CD4-positive, alpha-beta T cell treated with Interleukin-21 for 1 hour (primary cell): ENCODE measurements at places on chromosomes 6 and 20.

DNA sequence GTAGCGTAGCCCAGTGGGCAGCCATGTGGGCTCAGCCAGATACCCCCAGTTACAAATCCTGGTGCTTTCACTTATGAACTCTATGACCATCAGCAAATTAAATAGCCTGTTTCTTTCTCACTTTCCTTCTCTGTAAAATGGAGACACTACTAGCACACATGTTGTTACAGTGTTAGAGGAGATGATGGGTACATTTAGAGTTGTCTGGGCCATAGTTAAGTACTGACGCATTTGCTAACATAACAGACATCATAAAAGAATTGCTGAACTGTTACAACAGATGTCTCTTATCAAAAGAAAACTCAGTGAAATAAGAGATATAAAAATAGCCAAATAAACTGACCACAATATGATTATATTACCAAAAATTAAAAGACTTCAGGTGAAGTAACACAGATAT is 69.9 kb upstream of the DOK5 start:
- no peak for DNase-seq

DNA sequence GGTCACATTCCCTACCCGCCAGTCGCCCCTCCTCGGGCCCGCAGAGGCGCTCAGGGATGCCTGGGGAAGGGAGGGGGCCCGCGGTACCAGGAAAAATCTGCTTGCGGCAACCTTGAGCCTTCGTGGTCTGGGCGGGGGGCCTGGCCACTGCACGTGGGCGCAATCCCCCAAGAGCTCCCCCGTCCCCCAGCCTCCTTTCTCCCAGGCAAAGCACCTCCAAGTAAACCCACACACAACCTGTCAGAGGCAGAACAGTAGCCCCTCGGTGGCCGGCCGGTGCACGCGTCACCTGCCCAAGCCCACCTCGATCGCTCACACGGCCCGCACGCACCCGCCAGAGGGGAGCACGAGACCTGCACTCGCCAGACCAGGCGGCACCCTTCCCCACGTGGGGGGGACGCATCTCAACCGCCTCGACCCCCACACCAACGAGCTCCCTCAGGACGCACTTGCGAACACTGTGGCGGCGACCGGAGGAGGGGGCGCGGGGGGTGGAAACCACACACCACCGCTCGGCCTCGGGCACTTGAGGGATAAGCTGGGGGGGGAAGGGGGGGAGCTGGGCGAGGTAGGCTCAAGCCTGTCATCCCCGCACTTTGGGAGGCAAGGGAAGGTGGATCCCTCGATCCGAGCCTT is 1955.7 kb upstream of the DEFB115 start:
- no peak for DNase-seq

GRCh38 chr6:114061116-114061515 is 90.2 kb upstream of the HDAC2 start:
- no peak for DNase-seq

DNA sequence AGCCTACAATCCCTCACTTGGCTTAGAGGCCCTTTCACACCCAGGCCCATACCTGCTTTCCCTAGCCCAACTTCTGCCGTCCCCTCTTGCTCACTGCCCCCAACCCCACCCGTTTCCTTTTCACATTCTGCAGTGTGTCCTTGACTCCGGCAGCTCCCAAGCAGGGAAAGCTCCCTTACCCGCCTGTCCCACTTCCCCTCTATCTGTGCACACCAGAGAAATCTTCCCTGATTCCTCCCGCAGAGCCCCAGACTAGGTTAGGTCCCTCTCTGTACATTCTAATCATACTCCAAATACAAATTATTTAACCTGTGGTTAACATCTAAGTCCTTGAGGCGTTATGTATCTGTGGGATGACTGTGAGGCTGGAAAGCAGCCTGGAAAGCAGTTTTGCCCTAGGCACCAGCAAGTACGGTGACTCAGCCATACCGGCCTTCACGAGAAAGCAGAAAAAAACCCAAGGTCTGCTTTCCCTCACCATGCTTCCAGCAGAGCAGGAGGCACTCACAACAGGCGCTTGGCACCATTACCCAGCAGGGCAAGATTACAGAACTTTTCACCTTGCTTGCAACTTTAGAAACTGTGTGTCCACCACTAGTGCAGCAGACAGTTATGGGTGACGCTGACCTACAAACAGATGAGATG is 22.3 kb downstream of the ELOVL5 start:
- DNase-seq = no peak

GRCh38 chr20:31652917-31653396 is 15.2 kb downstream of the COX4I2 start:
- DNase-seq = no peak

- DNase-seq = no peak
These were observed 42.3 kb downstream of the TBPL1 start for GRCh38 chr6:133995296-133995695.

DNA sequence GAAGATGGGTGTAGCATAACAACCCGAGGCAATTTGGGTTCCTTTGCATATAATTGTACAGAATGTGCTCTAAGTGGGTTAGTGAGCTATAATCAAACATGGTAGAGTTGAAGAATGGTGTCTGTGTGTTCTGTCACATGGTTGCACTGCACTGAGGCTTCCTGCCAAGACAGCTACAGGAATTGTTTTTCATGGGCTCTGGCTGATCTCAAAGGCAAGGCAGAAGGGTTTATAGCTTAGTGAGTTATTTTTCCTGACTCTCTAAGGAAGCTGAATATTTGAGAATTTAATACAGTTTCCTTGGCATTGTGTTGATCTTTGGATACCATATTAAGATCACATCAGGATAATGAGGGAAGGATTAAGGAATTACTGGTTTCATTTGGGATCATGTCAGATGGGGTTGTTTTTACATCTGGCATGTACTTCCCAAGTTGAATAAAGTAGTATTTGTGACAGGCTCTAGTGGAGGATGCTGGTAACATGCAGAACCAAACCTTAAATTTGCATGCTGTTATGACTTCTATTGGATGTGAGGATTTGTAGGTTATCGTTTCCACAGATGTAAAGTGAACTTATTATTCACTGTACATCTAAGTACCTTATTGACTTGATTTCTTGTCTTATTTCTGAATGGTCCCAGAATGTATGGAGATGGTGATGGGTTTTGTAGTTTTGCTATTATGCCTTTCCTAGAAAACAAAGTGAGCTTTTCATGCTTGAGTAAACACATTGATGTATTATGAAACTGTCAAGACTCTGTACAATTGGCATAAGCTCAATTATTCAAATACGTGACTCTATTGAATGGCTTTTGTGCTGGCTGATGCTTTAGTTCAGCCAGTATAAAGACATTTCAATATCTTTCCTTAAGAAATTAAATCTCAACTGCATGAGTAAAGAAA is 43.3 kb downstream of the LRRC1 start:
- no peak for DNase-seq

- no peak for DNase-seq
These were observed 34.7 kb upstream of the TGM3 start for GRCh38 chr20:2261046-2261485.

DNA sequence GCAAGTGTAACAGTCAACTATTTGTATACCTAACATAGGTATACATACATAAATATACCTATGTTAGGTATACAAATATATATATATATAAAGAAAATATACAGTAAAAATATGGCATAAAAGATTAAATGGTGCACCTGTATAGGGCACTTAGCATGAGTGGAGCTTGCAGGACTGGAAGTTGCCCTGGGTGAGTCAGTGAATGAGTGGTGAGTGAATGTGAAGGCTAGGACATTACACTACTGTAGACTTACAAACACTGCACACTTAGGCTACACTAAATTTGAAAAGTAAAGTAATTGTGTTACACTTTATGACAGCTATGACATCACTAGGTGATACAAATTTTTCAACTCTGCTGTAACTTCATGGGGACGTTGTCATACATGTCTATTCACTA is 65.6 kb downstream of the CDC5L start:
- no peak for DNase-seq

GRCh38 chr20:3621111-3621510 is 42.1 kb downstream of the GFRA4 start:
- no peak for DNase-seq
